ENCODE measurements at places on chromosomes 1 and 21.

GRCh38 chr1:207323425-207324225 lies 2.1 kb downstream of the CD55 start:
- DNase-seq = no peak

DNA sequence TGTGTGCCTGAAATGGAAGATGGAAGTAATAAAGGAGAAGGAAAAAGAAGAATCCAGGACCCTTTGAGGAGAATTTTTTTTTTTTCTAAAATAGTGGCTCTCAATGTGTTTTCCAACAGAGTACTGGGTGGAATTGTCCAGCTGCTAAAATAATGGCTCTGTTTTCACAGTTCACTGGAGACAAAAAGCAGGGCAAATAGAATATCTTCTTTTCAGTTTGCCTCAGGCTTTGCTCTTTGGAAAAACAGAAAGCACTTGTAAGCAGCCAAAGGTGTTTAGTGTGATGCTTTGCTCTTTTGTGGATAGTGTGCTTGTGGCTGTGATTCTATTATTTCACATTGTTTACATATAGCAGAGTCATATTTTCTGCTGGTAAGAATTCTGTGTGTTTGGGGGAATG lies 77.4 kb upstream of the MROH9 start:
- no peak for DNase-seq

GRCh38 chr1:175273376-175274031 lies 80.9 kb upstream of the KIAA0040 start:
- DNase-seq = no peak

DNA sequence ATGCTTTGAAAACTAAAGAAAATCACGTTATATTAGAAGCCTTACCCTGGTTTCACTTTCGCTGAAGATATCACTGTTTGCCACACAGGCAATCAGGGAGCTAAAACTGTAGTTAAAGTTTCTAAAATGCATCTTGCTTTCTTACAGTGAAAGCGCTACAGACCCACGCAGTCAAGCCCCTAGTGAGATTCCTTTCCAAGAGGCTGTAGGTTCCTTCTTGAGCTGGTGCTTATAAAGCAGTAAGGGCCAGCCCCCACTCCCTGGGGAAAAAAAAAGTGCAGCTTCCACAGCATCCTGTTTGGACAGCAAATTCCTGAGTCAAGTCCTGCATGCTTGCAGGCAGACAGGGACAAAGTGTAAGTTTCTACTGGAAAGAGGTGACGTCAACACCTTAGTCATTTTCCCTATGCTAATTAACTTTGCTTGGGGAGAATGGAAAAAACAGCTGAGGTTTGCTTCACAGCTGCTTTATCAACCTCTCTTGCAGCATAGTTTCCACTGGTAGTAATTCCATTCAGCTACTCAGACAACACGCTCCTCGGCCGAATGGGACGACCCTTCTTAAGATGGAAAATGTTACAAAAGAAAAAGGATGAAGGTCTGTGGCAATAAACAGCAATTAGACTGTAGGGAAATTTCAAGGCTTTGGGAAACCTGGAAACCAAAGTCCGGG lies 14.7 kb upstream of the KCNE1 start:
- no peak for DNase-seq

DNA sequence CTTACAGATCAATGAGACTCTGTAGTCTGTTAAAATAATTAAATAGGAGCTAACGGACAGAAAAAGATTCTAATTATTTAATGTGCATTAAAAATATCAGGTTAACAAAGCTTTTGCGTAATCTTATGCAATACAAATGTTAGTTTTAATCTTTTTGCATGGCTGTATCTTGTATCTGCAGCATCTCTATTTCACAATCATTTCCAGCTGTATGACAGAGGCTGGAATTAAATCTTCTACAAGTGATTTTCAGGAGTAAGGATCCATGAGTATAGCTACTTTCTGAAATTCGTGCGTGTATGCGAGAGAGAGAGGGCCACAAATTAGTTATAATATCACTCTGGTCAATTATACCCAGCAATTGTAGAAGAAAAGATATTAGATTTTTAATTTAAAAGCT lies 1446.8 kb downstream of the NCAM2 start:
- no peak for DNase-seq

DNA sequence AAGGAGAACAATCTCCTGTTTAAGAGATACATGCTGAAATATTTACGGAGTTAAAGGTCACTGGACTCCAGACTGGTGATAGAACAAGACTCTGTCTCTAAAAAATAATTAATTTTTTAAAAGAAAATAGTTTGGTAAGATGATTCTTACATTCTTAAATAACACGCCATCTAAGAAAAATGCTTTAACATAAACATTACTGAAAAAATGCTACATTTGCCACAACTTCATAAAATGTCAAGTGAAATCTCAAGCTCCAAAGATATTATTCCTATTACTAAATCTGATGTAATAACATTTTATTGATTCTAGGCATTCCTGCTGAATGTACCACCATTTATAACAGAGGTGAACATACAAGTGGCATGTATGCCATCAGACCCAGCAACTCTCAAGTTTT lies 4.1 kb downstream of the ANGPTL3 start:
- DNase-seq = no peak

DNA sequence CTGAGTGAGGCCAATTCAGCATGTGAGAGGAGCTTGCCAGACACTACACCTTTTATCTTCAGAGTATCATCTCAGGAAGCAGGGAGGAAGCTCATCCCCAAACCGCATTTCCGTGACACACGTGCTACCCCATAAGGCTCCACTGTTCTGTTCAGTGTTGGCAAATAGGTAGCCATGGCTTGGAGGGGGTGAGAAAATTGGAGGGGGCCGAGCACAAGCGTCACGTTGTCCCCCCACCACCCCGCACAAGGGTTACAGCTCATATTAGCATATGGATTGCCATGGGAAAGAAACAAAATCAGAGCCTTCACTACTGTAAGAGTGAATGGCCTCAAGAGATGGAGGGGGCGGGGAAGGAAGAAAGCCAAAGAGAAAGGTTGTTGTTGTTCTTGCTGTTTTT lies 46.7 kb downstream of the OLIG1 start:
- DNase-seq = no peak

- no peak for DNase-seq
These were observed 15.7 kb downstream of the ATPAF1 start for GRCh38 chr1:46652321-46653100.

DNA sequence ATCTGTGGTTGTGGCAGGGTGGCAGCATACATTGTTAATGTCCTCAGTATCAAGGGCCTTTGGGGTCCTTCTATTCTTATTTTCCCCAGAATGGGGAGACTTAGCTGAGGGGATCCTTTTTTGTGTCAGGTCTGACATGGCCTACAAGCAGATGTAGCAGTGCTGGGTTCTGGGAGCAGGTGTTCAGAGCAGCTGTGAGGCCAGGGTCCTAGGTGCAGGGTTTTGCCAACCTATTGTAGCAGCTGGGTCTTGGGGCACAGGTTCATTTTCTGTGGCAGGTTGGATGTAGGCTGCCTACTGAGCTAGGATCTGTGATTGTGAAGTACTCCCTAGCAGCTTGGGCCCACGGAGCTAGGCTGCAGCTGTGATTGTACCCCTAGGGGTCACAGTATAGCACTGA lies 60.1 kb downstream of the DIPK1A start:
- no peak for DNase-seq

GRCh38 chr1:24704411-24705259 lies 40.6 kb upstream of the CLIC4 start:
- no peak for DNase-seq

DNA sequence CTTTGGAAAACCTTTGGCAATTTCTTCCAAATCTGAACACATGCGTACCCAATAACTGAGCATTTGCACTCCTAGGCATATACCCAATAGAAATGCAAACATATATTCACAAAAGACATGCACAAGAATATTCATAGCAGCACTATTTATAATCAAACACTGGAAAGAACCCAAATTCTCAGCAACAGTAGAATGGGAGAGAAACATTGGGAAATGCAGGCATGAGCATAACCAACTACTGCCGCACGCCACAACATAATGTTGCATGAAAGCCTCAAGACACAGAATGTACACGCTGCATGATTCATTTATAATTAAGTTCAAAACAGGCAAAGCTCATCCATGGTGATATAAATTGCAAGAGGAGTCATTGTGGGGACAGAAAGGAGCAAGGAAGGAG lies 69.5 kb upstream of the FBXO28 start:
- no peak for DNase-seq

GRCh38 chr1:214511639-214511998 lies 39.8 kb downstream of the PTPN14 start:
- DNase-seq = no peak

DNA sequence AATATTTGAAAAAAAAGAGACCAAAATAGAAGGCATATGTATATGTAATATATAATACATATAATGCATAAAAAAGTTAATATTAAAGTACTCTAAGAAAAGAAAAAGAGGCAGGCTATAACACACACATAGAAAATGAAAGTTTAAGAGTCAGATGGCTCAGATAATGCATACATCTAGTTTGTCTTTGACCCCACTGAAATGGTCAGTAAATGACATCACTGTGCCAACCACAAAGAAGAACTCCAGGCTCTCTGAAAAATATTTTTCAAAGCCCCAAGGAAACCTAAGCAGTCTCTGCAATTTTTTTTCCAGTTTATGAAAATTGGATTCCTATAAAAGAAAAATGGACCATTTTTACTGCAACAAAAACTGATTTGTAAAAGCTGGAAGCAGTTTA lies 55.4 kb upstream of the SCYL3 start:
- DNase-seq = no peak

DNA sequence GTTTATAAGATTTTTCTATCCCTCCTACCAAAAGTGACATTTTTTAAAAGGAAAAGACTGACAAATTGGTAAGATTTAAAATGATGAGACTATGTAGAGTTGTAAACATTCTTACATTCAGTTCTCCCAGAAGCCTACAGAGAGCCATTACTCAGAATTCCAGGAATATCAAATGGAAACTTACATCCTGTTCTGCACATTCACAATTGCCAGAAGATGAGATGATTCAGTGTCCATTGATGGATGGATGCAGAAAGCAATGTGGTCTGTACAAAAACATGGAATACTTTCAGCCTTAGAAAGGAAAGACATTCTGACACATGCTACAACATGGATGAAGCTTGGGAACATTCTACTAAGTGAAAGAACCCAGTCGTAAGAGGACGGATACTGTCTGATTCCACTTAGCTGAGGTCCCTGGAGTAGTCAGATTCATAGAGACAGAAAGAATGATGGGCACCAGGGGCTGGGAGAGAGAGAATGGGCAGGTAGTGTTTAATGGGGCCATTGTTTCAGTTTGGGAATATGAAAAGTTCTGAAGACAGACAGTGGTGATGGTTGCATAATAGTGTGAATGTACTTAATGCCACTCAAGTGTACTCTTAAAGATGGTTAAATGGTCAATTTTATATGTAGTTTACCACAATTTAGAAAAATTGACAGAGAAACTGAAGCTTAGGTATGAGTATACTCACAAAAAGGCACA lies 16.6 kb downstream of the MX1 start:
- no peak for DNase-seq
